ENCODE measurements at places on chromosomes 5 and 9. TPM values are rescaled to one million over a fixed set of nuclear protein-coding genes. Genes with fewer than 3 reads are reported as not detected.

DNA sequence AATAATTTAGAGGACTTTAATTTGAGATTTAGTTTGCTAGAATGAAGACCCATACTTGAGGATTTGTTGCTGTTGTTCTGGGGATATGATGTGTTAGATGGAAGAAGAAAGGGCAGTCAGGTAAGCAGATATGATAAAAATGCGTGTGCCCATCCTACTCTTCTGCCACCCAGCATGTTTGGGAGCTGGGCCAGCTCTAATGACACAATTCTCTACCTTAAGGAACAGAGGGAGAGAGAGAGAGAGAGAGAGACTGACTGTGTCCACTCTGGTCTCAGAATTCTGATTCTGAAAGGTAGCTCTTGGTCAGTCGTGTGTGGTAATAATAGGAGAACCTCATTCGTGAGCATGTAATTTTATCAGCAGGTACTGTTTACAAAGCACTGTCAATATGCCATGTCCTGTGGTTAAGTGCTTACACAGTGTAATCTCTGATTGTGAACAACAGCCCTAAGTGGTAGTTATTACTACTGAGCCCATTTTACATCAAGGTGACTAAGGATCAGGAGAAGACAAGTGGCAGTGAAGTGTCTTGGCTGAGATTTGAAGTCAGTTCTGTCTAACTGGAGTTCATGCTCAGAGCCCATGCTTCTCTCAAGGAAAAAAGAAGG lies 307.4 kb upstream of the SEMA6A start:
- H3K4me3 ChIP-seq: no peak overlapping the region
- DNase-seq: no peak
- H3K4me1 ChIP-seq: no peaks in the 10 kb centered on the region
- H3K27me3 ChIP-seq: no peaks in the 10 kb centered on the region
- no peaks in the 10 kb centered on the region for H3K36me3 ChIP-seq

DNA sequence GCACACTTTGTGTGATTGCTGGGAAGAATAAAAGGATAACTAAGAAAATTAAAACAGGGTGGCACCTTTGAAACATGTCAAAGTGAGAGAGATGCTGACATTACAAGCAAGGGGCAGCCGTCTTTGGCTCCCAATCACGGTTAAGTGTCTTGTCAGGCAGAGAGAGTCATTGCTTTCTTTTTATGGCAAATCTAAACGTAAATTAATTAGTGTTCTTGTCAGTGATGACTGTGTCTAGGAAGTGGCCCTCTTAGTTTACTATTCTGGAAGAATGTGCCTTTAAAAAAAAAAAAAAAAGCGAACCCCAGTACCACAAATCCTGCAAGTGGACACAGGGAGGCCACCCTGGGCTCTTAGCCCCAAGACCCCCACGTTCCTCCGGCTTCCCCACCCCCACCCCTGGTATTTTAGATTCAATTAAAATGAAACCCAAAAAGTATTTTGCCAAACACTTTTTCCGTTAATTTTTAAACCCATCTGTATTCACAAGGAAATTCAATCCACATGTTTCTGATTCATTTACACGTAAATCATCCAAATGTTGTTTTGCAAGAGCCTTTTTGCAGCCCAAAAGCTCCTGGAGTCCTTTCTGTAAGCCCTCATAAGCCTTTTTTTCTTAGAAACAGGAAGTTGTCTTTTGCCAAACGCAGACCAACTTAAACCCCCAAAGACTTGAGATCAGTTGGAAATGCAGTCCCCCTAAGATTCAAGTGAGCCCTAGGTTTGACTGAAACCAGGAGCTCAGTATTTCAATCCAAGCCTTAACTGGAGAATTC lies 399.3 kb downstream of the EBF1 start:
- no peak for DNase-seq
- peaks cover under 1% of the 10 kb centered on the region for H3K36me3 ChIP-seq
- H3K4me3 ChIP-seq: no peak overlapping the region

DNA sequence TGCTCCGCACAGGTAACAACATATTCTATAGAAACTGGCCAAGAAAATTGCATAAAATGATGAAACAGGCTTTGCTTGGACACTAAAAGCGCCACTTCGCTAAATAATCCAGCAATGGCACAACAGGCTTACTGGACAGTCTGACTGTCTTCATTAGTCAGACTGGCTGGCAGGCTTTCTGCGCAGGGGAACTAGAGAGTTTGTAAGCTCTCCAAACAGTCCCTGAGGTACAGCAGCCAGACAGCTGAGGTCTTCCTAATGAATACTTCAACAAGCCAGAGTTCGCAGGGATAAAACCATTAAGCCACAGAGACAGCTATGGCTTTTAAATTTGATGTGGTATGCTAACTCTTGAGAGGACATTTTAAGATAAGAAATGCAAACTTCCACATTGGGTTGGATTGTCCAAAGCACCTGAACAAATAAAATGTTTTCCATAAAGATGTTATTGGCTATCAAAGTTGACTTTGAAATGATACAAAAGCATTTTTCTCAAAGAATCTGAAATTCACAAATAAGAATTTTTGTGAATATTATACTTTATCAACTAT lies 20.7 kb downstream of the PLK2 start:
- H3K4me3 ChIP-seq: no peak overlapping the region
- DNase-seq: no peak
- no peaks in the 10 kb centered on the region for H3K4me1 ChIP-seq
- H3K27me3 ChIP-seq: no peaks in the 10 kb centered on the region
- H3K27ac ChIP-seq: no peak overlapping the region
- H3K36me3 ChIP-seq: no peaks in the 10 kb centered on the region

GRCh38 chr9:100294341-100294740 lies 58.4 kb downstream of the TEX10 start:
- H3K4me3 ChIP-seq: no peak overlapping the region
- DNase-seq: no peak
- H3K4me1 ChIP-seq: no peaks in the 10 kb centered on the region
- H3K36me3 ChIP-seq: peaks cover 77% of the 10 kb centered on the region

GRCh38 chr5:177124486-177124991 lies 9.0 kb upstream of the NSD1 start:
- no peak overlapping the region for H3K27ac ChIP-seq
- no peak overlapping the region for H3K4me3 ChIP-seq
- no peak for DNase-seq
- no peaks in the 10 kb centered on the region for H3K36me3 ChIP-seq

Gene CEMIP2
- 71.9 TPM for total RNA-seq

DNA sequence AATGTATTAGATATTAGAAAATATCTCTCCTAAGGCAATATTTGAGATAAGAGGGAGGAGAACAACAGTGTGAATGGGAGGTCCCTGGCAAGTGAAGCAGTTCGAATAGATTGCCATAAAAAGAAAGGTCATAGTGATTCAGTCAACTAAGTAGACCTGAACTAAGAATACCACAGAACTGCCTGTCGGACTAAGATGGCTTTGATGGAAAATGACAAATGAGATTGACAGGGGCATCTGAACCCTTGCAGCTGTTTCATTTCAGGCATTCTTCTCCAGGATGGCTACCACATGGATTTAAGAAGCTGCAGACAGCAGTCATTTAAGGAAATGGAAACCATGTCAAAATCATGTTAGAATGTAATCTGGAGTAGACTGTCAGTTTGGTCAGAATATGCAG lies 308.4 kb upstream of the MEF2C start:
- H3K4me1 ChIP-seq: no peaks in the 10 kb centered on the region
- H3K4me3 ChIP-seq: no peak overlapping the region
- H3K27me3 ChIP-seq: no peaks in the 10 kb centered on the region

DNA sequence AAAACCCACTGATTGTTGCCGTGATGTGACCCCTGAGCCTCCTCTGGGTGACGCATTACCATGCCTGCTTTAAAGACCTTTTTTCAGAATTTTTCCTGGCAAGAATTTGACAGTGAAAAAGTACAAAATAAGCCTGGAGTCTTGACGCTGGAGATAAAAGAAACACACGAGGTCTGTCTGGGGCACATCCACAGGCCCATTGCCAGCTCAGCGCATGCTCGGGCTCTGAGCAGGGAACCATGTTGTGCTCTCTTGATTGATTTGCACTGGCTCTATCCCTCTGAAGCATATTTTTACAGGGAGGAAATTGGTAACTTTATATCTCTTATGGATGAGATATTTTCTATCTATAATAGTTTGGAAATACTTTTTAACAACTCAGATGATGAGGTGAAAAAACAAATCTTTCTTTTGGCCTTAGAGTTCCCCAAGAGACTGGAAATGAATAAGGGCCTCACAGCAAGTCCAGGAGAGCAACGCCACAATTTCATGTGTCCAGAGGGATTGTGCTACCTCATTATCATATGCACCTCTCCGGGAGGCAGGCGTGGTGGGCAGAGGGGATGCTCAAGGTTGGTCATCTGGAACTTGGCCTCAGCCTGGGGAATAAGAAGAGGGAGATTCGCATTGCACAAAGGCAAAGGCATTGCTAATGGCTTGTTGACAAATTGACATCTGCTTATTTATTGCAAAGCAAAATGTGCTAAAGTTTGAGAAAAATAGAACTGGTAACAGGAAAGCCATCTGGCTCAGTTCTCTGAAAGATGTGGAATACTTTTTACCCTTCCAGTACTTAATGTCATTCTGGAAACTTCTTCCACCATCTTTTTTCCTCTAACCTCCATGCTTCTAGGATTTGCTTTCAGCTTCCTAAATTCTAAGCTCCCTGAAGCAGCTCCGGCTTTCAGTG lies 183.8 kb downstream of the PJA2 start:
- H3K27me3 ChIP-seq: no peaks in the 10 kb centered on the region
- no peak overlapping the region for H3K4me3 ChIP-seq
- DNase-seq: no peak
- H3K4me1 ChIP-seq: no peaks in the 10 kb centered on the region

Gene PLCXD3
- total RNA-seq: 1.0 TPM

- no peak for DNase-seq
- no peak overlapping the region for H3K4me3 ChIP-seq
- peaks cover 8% of the 10 kb centered on the region for H3K4me1 ChIP-seq
- H3K27ac ChIP-seq: no peak overlapping the region
- no peaks in the 10 kb centered on the region for H3K36me3 ChIP-seq
These were observed 21.0 kb downstream of the HNRNPK start for GRCh38 chr9:83959061-83959460.

DNA sequence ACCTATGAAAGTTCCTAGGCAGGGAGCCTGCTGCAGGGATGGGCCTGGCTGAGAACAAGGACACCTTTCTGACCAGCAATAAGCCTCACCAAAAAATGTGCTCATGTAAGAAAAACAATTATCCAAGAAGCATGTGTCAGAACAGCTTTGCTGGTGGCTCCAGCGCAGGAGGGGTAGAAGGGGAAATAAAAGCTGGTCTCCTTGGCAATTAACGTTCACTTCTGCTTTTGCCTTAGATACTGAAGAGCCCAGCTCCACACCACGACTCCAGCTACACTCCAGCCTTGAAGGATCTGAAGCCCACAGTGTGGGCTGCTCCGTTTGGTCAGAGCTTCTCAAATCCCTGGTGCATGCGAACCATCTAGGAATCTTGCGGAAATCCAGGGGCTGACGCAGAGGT lies 107.6 kb upstream of the PHYKPL start:
- H3K27me3 ChIP-seq: peaks cover 8% of the 10 kb centered on the region
- no peaks in the 10 kb centered on the region for H3K36me3 ChIP-seq
- no peak overlapping the region for H3K27ac ChIP-seq
- peaks cover 14% of the 10 kb centered on the region for H3K4me1 ChIP-seq
- no peak overlapping the region for H3K4me3 ChIP-seq

DNA sequence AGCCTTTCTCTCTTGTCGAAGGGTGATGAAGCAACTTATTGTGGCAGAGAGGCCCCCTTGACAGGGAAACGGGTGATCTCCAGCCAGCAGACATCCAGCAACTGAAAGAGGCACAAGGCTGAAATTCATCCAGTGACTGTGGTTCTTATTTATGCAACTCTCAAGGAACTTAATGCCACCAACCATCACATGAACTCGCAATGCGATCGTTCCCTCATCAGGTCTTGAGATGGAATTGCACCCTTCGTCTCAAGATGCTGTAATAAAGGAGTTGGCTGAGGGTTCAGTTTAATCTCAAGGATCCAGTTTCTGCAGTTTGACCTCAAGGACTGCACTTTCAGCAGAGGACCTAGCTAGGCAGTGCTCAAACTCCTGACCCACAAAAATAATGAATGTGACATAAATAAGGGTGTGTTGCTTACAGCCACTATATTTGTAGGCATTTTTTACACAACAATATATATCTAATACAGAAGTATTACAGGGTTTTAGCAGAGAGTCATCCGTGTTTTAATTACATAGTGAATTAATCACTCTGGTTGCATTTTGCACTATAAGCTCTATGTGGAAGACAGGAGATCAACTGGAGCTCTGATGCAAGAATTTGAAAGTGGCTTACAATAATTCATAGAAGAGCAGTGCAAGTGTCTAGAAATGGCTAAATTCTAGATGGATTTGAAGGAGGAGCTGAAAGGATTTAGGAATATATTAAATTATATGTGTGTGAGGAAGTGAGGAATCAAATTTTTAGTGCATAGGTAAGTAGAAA lies 957.8 kb upstream of the CTNND2 start:
- no peaks in the 10 kb centered on the region for H3K27me3 ChIP-seq
- no peak overlapping the region for H3K27ac ChIP-seq
- no peak overlapping the region for H3K4me3 ChIP-seq
- no peaks in the 10 kb centered on the region for H3K4me1 ChIP-seq

DNA sequence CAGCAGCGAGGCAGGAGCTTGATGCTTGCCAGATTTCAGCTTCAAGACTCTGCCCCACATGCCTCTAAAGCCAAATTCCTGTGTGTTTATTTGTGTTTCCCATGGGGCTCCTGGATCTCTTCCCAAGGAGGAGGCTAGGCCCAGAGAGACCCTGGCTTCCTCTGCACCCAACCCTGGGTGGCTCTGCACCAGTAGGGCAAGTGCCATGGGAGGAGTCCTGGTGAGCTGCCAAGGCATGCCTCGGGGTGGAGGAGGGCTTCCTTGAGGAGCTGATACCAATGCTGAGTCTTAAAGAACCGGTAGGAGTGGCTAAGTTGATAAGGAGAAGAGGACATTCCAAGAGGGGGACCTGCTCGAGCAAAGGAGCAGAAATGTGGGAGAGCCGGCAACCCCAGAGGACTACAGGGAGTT lies 6.8 kb upstream of the TIFAB start:
- H3K4me3 ChIP-seq: no peak overlapping the region
- no peak overlapping the region for H3K27ac ChIP-seq
- H3K4me1 ChIP-seq: peaks cover 19% of the 10 kb centered on the region
- peaks cover 2% of the 10 kb centered on the region for H3K27me3 ChIP-seq
- H3K36me3 ChIP-seq: no peaks in the 10 kb centered on the region
- peak; percentile 71 for DNase-seq

Data from suprapubic skin (tissue), 4 donors.